ENCODE measurements at places on chromosomes 5 and 9.

GRCh38 chr5:14748180-14748900, 83.8 kb downstream of the OTULIN start:
- no peak for DNase-seq

GRCh38 chr9:16320338-16320902, 550.0 kb downstream of the BNC2 start:
- no peak for DNase-seq

- DNase-seq, result no peak
Observed at GRCh38 chr5:100108883-100109282, 426.3 kb upstream of the FAM174A start.

DNA sequence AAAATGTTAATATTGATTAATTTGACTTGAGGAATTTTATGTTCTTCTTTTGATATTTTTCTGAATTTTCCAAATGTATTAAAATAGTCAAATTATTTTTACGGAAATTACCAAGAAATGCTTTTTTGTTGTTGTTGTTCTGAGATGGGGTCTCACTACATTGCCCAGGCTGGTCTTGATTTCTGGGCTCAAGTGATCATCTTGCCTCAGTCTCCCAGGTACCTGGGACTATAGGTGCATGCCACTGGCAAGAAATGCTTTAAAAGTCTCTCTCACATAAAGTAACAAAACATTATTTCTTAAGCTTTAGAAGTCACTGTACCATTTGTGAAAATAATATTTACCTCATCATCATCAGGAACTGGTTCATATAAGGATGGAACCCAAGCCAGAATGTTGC, 43.0 kb upstream of the ELOVL7 start:
- DNase-seq, result no peak

DNA sequence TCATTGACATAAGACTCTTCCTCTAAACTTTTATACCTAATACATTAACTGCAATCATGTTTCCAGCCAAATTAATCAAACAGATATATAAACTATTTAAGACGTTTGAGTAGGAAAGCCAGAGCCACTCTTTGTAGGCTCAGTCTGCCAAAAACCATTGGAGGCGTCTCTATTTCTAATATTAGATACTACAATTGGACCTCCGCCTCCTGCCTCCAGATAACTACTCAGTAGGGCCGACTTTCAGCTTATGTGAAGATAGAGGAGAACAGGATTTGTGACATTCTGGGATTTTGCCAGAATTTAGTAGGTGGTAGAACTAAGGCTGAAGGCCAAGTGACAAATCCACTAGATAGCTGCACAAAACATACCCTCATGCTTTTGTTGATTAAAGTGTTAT, 463.0 kb downstream of the CETN3 start:
- no peak for DNase-seq

DNA sequence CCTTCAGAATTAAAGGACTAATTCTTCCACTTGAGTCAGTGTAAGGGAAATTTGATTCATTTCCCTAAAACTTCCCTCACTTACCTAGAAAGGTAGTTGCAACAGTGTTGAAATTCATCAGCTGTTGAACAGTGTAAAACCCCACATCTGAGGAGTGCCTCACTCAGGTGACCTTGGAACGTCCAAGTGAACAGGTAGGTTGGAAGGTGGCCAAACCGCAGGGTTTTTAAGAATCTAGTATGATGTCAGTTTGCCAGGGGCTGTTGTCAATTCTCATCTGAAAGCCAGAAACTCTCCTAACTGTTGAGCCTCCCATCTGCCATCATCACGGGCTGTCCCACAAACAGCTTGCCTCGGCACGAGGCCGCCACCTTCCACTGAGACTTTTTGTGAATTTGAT, 105.7 kb downstream of the TMEM174 start:
- no peak for DNase-seq

DNA sequence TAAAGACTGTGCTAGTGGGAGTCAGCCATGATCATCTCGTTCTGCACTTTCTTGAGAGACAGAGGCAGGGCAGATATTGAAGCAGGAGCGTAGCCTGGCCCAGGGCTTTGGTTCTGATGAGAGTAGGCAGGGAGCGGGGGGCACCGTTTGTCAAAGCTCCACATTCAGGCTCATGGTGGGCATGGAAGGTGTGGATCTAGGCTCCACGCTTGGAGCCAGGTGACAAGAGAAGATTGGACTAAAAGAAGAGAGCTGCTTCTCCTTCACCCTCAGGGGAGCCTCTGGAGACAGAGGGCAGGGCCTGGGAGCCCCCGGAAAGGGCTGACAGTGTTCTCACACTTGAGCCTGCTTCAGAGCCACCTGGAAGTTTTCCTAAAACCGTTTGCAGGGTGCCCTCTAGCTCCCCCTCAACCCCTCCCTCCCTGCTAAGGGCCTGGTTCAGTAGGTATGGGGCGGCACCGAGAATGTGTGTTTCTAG, 24.7 kb upstream of the FCN2 start:
- DNase-seq, result no peak

All from endodermal cell (in vitro differentiated cells).